NCI-H1694 treated with DMSO at 0.1 percent for 48 hours (cell line): ENCODE measurements at places on chromosomes 16 and 17.
A peak's percentile ranks its signal among the peaks of the same experiment; 100 is the strongest.

DNA sequence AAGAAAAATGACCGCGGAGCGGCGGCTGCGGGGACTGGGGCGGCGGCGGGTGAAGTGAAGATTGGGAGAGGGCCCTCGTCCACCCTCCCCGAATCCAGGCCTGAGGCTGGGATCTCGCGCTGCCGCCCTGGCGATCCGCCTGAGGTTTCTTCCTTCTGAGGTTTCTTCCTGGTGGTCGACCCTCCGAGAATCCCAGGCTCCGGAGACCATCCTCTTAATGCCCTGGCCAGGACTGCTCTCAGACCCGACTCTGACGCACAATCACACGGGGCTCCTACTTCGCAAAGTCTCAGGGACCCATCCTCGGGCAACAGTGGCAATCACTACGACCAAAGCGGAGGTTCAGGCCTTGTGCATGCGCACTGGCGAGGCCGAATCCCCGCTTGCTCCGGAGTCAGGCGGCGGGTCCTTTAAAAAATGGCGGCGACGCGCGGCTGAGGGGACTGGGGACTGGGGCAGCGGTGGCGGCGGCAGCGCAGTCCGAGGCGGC is 18.0 kb upstream of the KCNJ18 start:
- no peak for DNase-seq

DNA sequence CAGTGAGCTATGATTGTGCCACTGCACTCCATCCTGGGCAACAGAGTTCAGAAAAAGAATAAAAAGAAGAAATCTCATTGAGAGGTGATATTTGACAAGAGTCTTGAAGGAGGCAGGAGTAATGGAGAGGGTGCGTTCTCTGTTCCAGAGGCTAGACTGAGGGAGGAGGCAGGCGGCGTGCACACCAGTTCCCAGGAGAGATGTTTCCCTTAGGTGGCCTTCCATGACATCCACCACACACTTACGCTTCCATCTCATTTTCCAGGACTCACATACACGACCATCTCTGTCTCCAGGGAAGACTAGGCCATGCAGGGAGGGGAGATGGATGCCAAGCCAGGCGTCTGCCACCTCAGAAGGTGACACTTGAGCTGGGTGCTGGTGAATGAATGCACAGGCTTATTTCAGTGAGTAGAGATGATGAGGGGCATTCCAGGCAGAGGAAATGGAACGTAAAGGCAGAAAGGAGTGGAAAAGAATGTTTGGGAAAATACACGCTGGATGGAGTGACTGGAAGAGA is 25.3 kb upstream of the N4BP1 start:
- DNase-seq: no peak

GRCh38 chr16:47254756-47255155 is 111.0 kb upstream of the NETO2 start:
- DNase-seq: no peak

- DNase-seq: peak; percentile 75
These were observed 16.8 kb downstream of the NQO1 start for GRCh38 chr16:69709456-69710084.

GRCh38 chr17:35892091-35893035 is 12.2 kb upstream of the CCL5 start:
- DNase-seq: no peak

DNA sequence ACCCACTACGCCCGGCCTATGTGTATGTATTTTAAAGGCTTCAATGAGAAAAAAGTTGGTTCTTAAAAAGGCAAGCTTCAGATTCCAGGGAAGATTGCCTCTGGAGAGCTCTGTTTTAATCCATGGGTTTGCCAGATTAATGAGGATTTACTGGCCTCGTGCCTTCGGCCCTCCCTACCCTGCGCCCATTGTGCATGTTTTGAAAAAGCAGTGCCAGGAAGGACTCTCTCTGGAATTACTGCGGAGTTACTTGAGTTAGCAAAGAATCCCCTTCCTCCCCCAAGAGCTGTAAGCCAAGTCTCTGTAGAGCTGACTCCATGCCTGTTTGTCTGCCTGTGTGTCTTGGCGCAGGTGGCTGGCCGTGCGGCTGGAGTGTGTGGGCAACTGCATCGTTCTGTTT is 98.9 kb downstream of the ABCC6 start:
- DNase-seq: no peak

- DNase-seq: no peak
These were observed 237.3 kb upstream of the TNRC6C start for GRCh38 chr17:77720946-77721845.

GRCh38 chr16:87634411-87634810 is 32.1 kb downstream of the JPH3 start:
- no peak for DNase-seq

DNA sequence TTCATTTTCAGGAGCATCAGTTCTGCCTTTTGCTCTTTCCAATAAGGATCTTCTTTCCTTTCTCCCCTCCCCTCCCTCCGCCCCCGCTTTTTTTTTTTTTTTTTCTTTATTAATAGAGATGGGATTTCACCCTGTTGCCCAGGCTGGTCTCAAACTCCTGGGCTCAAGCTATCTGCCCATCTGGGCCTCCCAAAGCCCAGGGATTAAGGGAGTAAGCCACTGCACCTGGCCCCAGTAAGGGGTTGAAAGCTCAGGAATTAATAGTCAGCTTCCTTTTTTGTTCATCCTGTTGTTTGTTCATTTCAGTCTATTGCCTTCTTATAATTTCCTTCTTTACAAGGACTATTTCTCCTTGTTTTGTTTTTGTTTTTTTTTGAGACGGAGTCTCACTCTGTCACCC is 7.9 kb upstream of the C17orf58 start:
- no peak for DNase-seq

DNA sequence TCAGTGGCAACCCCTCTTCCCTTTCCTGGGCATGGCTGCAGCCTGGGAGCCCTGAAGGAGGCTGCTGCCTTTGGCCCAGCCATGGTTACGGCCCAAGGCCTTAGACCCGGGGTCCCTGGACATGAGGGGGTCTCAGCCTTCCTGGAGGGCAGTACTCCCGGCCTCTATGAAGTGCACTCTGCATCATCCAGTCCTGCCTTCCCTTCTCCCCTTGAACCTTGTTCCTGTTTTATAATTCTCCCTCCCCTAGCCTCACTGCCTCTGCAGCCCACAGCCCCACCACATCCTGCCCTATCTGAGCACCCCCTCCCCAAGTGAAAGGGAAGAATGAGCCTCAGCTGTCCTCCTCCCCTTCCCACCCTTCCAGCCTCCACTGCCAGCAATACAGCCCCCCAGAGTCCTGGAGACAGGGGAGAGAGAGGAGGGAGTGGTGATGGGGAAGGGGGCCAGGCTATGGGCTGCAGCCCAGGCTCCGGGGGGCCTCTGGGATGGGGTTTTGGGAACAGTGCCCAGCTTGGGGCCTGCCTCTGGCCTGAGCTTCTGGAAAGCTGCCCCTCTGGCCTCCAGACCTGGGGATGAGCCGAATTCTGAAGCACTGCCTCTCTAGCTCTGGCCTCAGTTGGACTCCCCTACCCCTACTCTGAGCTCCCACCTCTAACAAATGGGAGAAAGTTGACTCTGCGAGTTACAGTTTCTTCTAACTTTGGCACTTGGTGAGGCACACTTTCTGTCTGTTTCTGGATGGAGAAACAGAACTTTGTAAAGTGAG is 7.6 kb downstream of the CCR7 start:
- no peak for DNase-seq

DNA sequence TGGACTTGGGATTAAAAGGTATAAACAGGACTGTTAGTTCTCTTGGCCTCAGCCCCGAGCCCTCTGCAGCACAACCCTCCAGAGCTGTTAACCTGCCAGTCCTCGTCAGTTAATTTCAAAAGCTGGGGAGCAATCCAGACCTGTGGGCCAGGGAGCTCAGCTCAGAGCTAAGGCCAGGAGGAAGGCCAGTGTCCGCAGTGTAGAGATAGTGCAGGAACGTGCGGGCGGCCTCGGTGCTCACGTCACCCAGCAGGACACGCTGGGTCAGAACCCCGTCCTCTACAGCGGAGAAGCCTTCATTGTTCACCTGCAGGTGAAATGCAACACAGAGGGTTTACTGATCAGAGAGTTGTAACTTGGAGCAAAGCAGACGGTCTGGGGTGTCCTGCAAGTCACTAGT is 15.4 kb upstream of the NLRC3 start:
- no peak for DNase-seq

- no peak for DNase-seq
These were observed 3.0 kb upstream of the ITGAX start for GRCh38 chr16:31351942-31352325.

DNA sequence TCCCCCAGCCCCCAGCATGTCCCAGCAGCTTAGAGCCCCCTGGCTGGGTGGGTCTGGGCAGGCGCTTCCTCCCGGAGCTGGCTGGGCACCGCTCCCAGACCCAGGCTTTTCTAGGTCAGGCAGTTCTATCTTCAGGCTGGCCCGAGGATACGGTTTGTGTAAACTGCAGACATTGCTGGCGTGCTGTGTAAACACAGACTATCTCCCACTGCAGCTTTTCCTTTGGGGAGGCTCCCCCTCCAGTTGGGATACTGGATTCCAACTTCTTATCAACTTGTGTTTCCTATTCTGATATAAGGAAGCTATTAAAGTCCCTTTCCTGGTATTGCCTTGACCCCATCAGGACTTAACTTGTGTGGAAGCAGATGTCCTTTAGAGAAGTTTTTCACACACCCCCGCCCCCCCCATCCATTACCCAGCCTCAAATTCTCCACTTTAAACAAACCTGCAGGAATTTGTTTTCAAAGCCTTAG is 18.3 kb upstream of the GNA13 start:
- DNase-seq: no peak

DNA sequence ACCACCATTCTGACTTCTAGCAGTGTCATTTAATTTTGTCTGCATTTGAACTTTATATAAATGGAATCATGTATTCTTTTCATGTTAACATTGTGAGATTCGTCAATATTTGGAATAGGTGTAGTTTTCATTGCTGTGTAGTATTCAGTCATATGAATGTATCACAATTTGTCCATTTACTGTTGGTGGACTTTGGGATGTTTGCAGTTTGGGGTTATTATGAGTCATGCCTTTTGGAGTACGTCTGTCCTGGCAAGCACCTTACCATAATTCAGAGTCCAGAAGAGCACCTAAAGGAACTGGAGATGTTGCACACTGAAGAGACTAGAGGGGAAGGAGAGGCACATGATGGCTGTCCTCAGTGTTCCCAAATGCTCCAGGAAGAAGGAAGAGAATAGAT is 3.1 kb upstream of the PHKG2 start:
- no peak for DNase-seq

DNA sequence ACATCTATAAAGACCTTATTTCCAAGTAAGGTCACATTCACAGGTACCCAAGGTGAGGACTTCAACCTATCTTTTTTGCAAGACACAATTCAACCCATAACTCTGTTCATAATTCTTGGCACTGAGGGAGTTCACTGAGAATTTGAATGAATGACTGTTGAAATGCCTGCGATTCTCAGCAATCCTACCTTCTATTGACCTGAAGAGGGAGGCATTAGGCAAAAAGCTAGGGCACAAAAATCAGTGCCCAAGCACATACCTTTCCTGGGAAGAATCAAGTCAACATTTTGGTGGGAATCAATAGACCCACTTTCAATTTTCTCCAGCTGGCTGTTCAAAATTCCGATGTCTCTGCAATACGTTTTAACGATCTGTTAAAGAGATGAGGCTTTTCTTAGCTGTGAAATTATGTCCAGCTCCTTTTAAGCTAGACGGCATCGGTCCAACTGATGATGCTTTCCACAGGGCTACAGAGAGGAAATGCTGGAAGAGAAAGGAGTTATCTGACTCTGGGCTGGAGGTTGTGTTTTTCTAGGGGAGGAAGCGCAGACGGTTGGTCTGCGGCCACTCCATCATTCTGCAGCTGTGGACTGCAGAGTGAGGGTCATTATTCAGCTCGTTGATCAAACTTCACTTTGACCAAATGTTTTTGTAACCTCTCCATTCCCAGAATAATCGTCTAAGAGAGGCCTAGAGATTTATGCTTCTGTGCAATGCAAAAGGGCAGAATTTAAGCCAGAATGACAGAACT is 25.2 kb downstream of the BCO1 start:
- DNase-seq: no peak

DNA sequence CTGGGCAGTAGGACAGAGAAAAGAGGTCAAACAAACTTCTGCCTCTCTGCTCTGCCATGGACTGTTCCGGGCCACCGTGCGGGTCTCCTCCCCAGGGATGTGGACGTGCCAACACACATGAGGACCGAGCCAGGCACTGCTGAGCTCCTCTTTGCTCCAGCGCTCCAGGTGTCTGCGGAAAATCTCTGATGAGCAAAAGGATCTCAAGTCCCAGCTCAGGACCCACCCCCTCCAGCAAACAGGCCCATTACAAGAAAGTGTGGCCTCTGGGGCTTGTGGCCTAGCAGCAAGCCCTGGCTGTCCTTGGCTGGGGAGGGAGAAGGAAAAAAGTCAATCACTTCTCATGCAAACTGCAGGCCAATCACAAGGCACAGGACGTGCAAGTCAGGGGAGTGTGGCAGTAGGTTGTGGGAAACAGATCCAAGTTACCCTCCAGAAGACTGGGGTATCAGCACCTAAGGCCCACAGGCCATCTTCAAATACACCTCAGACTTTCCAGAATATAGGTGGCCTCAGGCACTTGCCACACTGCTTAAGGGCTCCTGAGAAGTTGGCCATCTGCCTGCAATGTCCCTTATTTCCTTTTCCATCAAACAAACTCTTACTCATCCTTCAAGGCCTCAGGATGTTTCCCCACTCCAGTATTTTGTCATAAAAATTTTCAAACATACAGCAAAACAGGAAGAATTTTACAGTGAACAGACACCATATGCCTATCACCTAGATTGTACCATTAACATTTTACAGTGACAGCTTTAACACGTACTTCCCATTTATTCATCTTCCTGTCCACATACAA is 36.0 kb upstream of the SREBF1 start:
- no peak for DNase-seq

DNA sequence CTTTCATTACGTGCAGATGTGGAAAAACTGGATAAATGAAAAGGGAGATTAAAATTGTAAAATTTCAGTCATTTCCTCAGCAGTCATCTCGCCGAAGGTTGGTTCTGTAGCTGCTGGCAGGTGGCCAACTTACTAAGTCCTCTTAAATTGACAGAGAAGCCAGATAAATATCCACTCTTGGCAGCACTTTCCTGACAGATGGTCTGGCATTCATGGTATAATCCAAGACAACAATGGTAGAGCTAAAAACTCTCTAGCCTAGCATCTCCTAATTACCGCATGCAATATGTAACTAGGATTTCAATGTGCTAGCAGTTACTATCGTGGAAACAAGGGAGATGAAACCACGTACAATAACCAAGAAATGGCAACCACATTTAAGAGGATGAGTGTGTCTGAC is 306.3 kb downstream of the CNTNAP4 start:
- peak; percentile 96 for DNase-seq

GRCh38 chr16:28304214-28304613 is 11.9 kb downstream of the SBK1 start:
- no peak for DNase-seq

DNA sequence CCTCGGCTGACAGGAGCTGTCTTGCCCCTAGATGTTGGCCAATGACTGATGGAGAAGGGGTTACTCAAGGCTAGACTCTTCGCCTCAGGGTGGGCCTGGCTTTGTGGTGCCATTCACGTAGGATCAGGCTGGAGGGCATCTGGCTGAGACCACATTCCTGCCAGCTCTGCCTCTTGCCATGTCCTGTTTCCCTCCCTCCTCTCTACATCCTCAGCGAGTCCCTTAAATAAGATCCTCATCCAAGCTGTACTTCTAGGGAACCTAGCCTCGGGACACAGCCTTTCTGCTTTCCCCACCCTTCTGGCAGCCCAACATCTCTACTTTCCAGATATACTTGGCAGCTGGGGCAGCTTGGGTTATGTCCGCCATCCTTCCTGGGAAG is 27.9 kb upstream of the EFCAB13 start:
- DNase-seq: no peak
